Forelimb muscle (tissue), 1 donor: ENCODE measurements at places on chromosomes 4 and X. TPM values are rescaled to one million over a fixed set of nuclear protein-coding genes. Genes with fewer than 3 reads are reported as not detected.

The NLGN3 gene
- polyA plus RNA-seq: 2.9 TPM

The ZNF157 gene
- polyA plus RNA-seq: 0.35 TPM

The FAM47C gene
- not detected for polyA plus RNA-seq

The DRP2 gene
- 1.6 TPM for polyA plus RNA-seq

The DMP1 gene
- 0.05 TPM for polyA plus RNA-seq
